ENCODE measurements at places on chromosomes 7 and 10.

GRCh38 chr7:47714669-47715607 lies 133.0 kb upstream of the TNS3 start:
- DNase-seq, result no peak

DNA sequence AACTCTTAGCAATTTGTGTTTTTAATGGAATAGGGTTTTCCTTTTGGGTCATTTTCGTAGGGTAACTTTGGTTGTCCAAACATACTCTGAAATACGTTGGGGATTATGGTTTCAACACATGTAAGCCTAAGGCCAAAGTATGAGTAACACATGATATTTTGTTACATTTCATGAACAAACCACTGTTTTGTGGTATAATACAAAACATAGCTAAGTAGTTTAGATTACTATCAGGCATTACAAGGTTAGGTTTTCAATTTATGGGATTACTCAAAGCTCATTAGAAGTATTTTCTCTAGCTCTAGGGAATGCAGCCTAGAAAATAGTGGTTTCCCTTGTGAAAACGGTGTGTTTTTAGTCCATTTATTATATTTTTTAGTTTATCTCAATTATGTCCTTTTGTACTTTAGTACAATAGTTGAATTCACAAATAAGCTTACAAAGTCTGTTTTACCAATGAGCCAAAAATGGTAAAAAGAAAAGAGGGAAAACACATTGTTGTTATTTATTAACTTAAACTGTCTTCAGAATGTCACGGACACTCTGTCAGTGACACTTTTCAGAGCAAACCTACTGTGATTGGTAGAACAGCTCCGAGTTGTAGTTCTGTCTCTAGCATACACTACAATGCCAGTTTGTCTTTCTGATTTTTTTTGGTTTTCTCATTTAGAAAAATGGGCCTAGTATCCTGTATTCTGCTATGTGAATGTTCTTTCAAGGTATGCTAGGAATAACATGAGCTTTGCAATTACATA lies 473.7 kb downstream of the SUGCT start:
- DNase-seq, result no peak

DNA sequence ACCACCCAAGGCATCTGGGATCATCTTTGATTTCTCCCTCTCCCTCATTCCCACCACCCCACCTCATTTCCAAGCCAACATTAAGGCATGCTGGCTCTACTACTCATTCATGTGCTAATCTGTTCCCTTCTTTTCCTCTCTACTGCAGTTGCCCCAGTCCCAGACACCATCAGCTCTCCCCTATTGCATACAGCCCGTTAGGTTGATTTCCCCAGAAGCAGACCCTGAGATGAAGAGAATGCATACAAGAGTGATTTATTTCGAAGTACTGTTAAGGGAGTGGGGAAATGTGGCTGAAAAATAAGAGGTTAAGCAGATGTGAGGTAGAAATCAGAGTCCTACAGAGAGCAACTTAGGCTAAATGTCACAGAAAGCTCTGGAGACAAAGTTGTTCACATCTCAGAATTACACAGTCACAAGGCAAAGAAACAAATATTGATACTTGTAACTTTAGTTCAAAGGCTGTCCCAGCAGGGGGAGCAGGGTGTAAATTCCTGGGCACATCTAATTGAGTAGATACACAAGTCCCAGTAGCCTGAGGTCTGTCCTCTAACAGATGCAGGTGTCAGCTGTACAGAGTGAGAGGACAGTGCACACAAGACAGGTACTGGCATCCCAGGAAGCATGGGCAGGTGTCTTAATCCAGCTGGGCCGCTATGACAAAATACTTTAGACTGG lies 20.9 kb downstream of the AKR1D1 start:
- DNase-seq, result peak; percentile 60

GRCh38 chr10:121294630-121295029 lies 303.6 kb downstream of the FGFR2 start:
- DNase-seq, result no peak

- DNase-seq, result no peak
These were observed 52.3 kb upstream of the PIP4K2A start for GRCh38 chr10:22766693-22767092.

- peak; percentile 73 for DNase-seq
These were observed 10.8 kb downstream of the KLF6 start for GRCh38 chr10:3774018-3774813.

DNA sequence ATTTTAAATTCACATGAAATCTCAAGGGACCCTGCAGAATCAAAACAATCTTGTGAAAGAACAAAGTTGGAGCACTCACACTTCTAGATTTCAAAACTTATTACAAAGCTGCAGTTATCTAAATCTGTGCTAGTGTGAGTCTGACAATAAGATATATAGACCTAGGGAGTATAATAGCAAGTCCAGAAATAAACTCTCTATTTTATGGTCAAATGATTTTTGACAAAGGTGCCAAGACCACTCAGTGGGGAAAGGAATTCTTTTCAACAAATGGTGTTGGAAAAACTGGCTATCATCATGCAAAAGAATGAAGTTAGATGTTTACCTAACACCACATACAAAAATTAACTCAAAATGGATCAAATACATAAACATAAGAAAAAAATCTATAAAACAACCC lies 68.2 kb downstream of the TFEC start:
- DNase-seq, result no peak

- peak; percentile 10 for DNase-seq
These were observed 18.0 kb downstream of the GRID1 start for GRCh38 chr10:86348321-86349210.

GRCh38 chr10:61792097-61792716 lies 109.3 kb upstream of the ARID5B start:
- no peak for DNase-seq

- DNase-seq, result no peak
These were observed 192.7 kb upstream of the VWC2 start for GRCh38 chr7:49580761-49581160.

DNA sequence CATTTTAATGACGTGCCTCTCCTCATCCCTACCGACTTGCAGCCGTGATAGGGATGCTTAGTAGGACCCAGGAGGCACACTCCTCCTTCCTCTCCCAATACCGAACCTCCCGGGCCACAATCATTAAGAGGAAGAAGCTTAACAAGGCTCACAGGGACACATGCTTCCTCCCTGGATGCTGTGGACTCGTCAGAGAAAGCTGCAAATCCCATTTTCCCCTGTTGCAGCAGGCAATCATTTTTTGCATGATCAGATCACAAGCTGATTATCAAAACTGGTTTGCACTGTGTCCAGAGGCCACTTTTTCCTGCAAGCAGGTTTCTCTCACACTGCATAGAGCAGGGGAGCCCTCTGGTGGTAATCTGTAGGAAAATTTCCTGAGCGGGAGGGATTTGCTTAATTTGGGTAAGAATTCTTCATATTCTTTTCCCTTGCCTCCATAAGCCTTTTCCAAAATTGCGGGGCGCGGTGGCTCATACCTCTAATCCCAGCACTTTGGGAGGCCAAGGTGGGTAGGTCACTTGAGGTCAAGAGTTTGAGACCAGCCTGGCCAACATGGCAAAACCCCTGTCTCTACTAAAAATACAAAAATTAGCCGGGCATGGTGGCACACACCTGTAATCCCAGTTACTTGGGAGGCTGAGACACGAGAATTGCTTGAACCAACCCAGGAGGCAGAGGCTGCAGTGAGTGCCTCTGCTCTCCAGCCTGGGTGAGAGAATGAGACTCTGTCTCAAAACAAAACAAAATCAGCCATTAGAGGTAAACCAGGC lies 16.1 kb upstream of the LAMB4 start:
- peak; percentile 91 for DNase-seq

GRCh38 chr7:1669954-1670893 lies at the start of gene ELFN1:
TSS of gene ELFN1 (plus strand) at chr7:1670277. CDS start at chr7:1744597, 74,320 bp downstream.
- peak; percentile 26 for DNase-seq

All from fibroblast of pulmonary artery (primary cell).